ENCODE measurements at places on chromosomes 13 and 19.
A peak's percentile ranks its signal among the peaks of the same experiment; 100 is the strongest.

DNA sequence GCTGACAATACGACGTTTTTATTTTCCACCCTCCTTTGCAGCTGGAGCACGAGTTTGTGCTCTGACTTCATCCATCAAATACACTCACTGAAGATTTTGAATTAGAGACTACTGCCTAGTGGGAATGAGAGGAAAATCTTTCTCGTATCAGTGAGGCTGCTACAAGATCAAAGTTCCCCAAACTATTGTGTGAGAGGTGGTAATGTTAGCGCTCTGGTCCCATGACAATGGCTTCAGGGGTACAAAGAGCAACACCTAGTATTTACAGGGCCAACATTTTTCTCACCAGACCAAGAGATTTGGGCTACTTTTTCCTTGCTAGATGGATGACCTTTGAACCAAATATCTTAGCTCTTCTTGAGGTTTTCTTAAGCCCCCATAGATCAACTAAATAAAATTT, 30.3 kb upstream of the PDX1 start:
- DNase-seq: no peak

DNA sequence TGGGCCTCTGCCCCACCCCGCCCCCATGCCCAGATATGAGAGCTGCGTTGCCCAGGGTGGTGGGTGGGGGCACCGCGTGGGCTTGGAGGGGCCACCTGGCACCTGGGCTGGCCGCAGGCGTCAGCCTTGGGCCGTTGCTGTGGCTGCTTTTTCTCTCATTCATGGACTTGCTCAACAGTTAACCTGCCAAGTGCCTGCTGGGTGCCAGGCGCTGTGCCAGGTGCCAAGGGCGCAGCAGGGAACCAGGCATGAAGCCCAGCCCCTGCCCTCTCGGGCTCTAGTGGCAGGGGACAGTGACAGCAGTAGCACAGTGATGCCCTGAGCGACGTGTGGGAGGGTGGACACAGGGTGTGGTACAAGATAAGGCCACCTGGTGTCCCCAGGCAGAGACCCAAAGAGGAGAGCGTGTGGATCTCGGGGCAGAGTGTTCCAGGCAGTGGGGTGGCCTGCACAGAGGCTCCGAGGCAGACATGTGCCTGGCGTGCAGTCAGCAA, 28.1 kb downstream of the DHX34 start:
- no peak for DNase-seq

- DNase-seq: peak; percentile 96
These were observed 8.6 kb downstream of the LTBP4 start for GRCh38 chr19:40609561-40610395.

GRCh38 chr19:47096100-47096704, 17.4 kb downstream of the ZC3H4 start:
- no peak for DNase-seq

- no peak for DNase-seq
These were observed 291.1 kb upstream of the ARGLU1 start for GRCh38 chr13:106858903-106859532.

DNA sequence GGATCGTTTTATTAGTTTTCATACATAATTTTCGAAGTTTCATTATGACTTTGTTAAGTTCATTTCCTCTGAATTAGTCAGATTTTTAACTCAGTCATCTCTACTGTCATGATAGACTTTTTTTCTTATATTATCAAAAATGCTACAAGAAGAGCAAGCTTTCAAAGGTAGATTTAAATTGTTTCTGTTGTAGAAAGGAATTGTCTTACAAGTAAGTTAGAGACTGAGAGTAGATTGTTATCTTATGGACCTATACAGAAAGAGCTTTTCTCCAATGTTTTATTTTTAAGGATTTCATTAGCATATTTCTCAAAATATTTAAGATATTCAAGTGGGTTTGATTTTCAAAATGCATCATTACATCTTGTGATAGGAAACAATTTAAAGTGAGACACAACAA, 2.7 kb downstream of the MAB21L1 start:
- DNase-seq: no peak

DNA sequence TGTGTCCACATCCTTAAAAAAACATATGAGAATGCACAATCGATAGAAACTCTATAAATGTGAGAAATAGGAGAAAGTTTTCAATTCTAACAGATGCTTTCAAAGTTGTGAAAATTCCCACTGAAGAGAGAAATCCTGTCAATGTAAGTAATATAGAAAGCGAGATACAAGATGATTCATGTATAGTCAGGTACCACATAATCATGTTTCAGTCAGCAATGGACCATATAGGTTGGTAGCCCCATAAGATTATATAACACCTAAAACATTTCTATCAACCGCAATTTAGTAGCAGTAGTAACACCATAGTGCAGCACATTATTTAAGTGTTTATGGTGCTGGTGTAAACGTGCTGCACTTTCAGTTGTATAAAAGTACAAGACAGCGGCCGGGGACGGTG, 18.5 kb downstream of the ZNF791 start:
- no peak for DNase-seq

DNA sequence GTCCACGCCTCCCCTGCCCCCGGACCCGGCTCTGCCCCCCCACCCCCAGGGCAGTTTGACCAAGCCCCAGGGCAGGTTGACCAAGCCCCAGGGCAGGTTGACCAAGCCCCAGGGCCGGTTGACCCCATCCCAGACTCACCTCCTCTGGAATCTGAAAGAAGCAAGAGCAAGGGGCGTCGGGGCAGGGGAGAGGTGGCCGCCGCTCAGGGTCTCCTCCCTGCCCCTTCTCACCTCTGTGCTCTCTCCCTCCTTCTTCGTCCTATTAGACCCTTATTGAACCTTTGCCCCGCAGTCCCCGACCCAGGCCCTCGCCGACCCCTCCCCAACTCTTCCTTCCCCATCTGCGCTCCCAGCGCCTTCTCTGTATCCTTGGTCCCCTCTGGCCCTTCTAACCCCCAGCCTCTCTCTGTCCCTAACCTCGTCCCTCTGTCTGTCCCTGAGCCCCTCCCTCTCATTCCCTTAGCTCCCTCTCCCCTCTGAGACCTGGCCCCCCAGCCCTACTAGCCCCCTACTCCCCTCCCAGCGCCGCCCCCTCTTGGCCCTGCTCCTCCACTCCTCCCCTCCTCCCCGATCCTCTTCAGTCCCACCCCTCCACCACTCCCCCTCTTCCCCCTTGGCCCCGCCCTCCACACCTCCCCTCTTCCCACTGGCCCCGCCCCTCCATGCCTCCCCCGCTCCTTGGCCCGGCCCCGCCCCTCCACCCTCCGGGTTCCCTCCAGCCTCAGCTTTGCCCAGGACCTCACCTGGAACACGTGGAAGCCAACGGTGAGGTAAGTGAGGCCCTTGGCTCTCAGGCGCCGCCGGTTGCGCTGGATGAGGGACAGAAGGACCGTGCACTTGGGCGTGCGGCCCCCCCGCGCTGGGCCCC, 7.6 kb downstream of the CAPN12 start:
- DNase-seq: no peak

DNA sequence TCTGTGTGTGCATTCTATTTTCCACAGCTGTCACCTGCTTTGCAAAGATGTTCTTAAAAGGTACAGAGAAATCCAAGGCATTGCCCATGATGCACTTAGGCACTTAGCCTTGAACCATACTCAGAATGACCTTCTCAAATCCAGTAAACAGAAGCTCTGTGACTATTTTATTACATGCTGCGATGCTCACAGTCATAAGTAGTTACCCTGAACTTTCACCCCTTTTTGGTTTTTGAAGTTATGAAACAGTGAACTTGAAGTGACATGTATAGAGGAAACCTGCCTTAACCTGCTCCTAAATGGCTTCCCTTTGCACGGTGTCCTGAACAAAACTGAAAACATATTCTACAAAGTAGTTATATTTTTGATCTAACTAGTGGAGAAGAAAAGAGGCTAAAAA, 100.4 kb downstream of the SLC10A2 start:
- no peak for DNase-seq

GRCh38 chr13:99935772-99936171, 35.8 kb downstream of the ZIC5 start:
- DNase-seq: no peak

- no peak for DNase-seq
These were observed 4.2 kb upstream of the PLIN3 start for GRCh38 chr19:4871711-4872110.

- no peak for DNase-seq
These were observed 5.0 kb downstream of the POGLUT2 start for GRCh38 chr13:102793611-102794355.
